HAP-1 (cell line): ENCODE measurements at places on chromosomes 6 and 20.

DNA sequence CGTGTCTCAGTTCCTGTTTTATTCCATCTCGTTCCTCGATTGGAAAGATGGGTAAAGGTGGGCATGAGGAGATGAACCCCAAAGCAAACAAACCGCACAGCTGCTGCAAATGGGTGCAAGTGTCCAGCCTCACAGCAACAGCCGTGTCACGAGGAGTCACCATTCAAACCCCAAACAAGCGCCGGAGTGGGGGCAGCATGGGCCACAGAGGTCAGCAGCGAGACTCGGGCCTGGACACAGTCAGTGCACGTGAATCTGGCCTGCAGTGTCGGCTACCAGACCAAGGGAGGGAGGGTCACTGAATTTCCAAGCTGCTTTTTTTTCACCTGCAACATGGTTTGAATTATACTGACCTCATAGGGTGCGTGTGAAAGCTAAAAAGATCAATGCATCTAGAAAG lies 63.5 kb downstream of the EZR start:
- no peak for DNase-seq

GRCh38 chr6:75156186-75156878 lies 49.5 kb downstream of the COL12A1 start:
- DNase-seq, result no peak

GRCh38 chr6:139016337-139017213 lies 12.0 kb upstream of the ABRACL start:
- no peak for DNase-seq

DNA sequence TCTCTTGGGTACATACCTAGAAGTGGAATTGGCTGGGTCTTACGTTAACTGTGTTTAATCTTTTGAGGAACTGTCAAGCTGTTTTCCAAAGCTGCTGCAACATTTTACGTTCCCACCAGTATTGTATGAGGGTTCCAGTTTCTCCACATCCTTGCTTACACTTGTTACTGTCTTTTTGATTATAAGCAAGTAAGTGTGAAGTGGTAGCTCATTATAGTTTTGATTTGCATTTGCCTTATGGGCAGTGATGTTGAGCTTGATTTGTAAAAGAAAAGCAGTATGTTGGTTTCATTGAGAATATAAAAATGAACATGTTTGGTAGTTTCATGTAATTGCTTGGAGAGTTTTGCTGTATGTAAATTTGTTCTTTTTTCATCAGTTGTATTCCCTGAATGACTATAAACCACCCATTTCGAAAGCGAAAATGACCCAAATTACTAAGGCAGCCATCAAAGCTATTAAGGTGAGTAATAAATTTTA lies 40.4 kb downstream of the SCAF8 start:
- no peak for DNase-seq

DNA sequence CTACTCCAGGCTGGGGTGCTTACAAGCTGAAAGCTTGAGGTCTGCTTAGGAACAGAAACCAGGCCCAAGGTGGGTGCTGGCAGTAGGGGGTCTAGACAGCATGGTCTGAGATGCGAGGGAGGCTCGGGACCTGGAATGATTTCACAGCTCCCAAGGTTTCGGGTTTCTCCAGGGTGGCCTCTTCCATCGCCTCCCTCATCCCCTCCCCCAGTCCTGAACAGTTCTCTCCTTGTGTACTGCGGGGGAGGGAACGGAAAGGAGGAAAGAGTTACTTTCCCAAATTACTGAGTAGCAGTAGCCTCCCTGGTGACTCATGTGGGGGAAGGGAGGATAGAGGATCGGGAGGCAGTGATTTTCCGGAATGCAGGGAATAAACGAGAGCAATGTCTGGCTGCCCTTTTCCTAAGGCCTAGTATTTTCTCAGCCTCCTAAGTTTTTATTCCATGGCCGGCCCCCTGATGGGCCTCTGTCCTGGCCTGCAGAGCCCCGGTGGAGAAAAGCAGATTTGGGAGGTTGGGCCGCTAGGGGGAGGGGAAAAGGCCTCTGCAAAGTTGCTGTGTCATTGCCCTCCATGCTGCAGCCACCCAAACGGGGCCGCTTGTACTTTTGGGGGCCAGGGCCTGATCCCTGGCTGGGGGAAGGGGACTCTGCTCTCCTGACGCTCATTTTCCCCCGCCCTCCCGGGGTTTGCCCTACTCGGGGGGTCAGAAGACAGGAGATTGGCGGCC lies 1.5 kb downstream of the BRD2 start:
- peak; percentile 88 for DNase-seq

DNA sequence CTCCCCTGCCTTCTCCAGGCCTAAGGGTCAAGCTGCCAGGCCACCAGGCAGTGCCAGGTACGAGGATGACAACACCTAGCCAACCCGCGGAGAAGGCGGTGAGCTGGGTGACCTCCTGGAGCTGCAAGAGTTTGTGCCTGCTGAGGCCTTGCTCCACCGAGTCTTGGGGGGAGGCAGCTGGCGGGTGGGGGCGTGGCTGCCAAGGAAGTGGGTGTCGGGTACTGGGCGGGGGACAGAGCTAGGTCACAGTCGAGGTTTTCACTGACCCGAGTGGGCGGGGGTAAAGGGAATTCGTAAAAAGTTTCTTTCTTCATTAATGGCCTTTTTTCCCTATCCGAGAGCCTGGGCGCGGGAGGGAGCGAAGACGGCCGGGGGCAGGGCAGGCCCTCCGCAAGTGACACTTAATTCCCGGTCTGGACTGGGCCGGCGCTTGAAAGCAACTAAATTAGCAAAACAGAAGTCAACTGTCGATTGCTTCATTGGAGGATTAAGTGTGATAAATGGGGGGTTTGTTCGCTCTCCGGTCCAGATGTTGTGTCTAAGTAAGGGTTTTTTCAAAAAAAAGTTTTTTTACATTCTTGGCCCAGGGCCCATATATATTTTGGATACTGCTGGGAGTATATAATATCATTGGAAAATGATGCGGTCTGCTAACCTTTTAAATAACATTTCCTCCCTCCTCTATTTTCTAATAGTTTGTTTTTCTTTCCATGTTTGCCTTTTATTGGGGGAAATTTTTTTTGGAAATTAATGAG lies 43.1 kb upstream of the FOXP4 start:
- peak; percentile 82 for DNase-seq

- no peak for DNase-seq
These were observed 58.2 kb downstream of the NFATC2 start for GRCh38 chr20:51484141-51484815.

- DNase-seq, result no peak
These were observed 188.7 kb downstream of the CDC5L start for GRCh38 chr6:44576132-44576631.

DNA sequence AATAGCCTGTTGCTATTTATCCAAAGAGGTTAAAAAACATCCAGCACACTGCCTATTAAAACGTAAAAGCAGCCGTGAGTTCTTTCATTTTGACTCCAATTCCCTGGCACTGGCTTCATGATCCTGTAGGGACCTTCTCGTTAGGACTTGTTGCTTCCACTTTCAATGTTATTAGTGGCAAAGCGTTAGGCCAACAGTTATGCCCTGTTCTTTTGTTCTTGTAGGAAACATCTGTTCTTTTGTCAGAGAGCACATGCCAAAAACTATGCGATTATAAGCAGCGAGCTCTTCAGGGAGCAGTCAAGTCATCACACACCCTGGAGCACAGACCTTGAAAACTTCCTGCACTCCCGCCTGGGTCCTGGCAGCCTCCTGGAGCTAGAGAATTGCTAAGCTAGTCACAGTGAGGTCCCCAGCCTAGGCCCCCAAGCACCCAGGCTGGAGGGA lies 609.5 kb upstream of the ARID1B start:
- no peak for DNase-seq

DNA sequence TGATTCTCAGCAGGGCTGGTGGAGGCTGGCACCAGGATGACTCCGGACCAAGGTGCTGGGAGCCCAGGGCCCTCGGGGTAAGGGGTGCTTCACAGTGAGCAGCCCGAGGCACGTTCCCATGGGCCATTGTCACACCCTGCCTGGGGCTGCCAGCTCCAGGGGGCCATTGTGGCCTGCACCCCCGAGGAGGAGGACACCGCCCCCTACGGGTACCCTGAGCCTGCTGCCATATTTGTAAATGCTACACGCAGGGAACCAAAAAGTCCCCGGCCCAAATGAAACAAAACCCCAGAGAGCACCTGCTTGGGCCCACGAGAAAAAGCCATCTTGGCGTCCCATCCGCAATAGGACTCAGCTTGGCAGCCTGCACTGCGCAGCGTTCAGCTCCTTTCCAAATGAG lies 64.7 kb upstream of the GATA5 start:
- no peak for DNase-seq

GRCh38 chr20:63682384-63683139 lies 13.9 kb upstream of the TNFRSF6B start:
- no peak for DNase-seq

DNA sequence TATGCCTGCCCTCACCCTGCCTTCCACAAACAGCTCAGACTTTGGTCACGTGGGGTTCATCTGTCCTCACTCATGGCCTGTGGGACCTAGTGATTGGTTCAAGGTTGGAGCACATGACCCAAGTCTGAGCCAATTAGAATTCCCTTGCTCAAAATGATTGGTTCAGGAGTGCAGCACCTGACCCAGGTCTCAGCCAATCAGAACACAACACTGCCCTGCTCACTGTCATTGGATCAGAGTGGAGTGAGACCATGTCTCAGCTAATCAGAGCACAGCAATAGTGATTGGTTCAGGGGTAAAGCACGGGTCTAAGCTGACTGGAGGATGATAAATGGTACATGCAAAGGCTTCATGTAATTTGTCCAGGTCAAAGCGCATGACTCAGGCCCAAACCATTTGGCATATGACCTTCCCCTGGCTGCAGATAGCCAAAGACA lies 102.2 kb downstream of the PREX1 start:
- no peak for DNase-seq

GRCh38 chr20:54345301-54345724 lies 130.1 kb upstream of the DOK5 start:
- no peak for DNase-seq

DNA sequence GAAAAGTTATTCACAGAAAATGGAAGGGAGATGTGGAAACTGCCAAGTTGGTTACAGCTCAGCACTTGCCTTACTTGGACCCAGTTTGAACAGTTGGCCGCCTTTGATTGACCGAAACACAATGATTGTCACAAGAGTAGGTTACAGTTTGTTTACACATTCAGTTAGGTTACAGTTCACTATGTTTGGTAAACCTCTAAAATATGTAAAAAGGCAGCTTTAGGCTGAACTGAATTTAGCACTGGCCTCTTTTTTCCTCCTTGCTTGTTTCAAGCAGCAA lies 116.2 kb downstream of the OLIG3 start:
- no peak for DNase-seq

DNA sequence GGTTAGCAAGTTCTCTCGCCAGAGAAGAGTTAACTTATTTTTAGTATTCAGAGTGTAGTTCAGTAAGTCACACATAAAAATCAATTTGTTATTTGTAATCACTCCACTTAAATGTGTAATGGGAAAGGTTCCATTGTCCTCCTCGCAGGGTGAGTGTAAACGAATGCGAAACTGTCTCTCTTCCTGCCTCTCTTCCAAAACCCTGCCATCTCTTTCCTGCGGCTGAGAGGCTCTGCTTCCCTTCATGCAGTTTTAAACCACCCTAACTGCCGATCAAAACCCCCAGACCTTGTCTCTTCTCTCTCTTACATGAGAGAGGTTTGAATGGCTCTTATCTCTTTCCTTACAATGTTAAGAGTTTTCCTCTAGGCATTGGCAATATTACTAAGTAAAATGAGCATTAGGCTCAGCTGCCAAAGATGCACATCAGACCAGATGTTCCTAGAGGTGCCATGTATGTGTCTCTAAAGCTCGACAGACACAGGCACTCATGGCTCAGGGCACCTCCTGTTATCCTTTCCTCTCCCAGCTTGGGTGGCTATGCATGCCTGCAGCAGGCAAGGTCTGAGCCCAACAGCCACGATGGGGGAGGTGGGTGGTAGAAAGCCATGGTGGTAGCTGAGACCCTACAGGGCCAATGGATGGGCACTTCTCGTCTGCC lies 91.2 kb downstream of the JARID2 start:
- DNase-seq, result no peak

DNA sequence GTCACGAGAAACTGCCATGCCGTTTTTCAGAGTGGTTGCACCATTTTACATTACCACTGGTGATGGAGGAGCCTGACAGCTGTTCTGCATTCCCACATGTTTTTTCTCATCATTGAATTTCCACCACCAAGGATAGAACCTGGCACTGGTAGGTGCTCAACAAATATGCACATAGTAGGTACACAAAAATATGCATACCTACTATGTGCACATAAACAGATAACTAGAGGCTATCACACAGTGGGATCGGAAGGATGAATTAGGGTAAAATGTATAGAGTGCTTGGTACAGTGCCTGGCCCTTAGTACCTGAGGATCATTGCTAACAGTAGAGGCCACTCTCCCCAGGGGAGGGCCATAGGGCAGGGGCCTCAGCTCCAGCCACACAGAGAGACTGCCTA lies 47.0 kb downstream of the SLC2A10 start:
- no peak for DNase-seq

DNA sequence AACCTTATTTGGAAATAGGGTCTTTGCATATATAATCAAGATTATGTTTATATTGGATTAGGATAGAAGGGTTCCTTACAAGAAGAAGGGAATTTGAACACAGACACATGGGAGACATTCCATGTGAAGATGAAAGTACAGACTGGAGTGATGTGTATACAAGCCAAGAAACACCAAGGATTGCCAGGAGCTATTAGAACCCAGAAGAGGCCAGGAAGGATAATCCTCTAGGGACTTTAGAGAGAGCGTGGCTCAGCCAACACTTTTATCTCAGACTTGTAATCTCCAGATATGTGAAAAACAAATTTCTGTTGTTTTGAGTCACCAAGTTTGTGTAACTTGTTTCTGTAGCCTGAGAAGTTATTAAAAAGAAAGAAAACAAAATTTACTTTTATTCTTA lies 1173.9 kb upstream of the CITED2 start:
- no peak for DNase-seq

DNA sequence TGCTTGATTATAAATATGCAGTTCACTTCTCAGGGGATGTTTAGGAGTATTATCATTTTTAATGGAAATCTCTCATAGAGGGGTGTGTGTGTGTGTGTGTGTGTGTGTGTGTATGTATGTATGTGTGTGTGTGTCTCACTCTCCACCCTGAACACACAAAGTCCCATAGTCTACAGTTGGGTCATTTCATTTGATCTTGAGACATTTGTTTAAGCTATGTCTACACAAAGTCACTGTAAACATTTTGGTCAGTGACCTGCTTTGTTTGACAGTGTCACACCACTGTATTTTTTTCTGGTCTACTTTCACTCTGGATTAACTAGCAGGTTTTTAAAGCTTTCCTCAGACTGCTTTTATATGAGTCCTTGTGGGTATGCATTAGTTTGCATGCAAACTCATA lies 215.2 kb downstream of the GRIK2 start:
- no peak for DNase-seq

- DNase-seq, result no peak
These were observed 339.1 kb downstream of the BTBD3 start for GRCh38 chr20:12256806-12257205.

GRCh38 chr20:19427480-19427879 lies 215.0 kb downstream of the SLC24A3 start:
- no peak for DNase-seq

DNA sequence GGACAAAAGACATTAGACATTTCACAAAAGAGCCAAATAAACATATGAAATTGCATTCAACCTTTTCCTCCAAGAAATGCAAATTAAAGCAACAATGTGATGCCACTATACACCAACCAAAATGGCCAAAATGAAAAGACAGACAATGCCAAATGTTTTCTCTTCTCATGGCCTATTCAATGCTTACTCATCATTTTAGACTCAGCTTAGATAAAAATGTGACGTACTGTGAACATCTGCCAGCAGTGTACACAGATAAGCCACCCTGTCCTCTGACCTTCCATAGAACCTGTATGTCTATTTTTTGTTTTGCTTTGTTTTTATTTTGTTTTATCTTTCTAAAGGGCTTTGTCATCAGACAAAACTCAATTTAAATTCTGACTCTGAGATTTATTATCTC lies 385.2 kb downstream of the FRK start:
- DNase-seq, result no peak

GRCh38 chr6:42110683-42111082 lies 31.7 kb downstream of the C6orf132 start:
- no peak for DNase-seq
